ENCODE measurements at places on chromosomes 5 and 9.

- DNase-seq, result no peak
Observed at GRCh38 chr5:172837640-172838039, 3.6 kb downstream of the ERGIC1 start.

GRCh38 chr5:83085106-83085505 is 7.8 kb downstream of the XRCC4 start:
- no peak for DNase-seq

- no peak for DNase-seq
Observed at GRCh38 chr5:29822521-29822920, 1371.0 kb upstream of the CDH6 start.

DNA sequence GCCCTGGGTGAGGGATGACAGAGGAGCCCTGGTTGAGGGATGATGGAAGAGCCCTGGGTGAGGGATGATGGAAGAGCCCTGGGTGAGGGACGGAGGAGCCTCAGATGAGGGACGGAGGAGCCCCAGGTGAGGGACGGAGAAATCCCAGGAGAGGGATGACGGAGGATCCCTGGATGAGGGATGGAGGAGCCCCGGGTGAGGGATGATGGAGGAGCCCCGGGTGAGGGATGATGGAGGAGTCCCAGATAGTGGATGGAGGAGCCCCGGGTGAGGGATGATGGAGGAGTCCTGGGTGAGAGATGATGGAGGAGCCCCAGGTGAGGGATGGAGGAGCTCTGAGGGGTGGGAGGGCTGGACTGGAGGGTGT is 10.9 kb downstream of the PHF2 start:
- DNase-seq, result no peak

DNA sequence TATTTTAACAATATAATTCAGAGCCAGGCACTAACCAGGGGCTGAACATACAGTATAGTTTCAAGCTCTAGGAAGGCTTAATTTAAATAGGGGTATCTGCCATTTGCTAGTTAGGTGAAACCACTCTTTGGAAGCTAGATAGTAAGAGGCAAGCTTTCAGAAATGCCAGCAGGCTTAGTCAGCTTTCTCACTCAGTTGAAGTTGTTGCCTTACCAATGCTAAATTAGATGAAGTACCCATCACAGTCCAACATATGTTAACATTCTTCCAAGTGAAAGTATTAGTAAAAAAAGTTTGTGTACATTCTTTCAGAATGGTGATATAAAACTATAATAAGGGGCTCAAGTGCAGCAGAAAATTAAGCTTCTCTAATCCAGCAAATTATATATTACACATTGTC is 215.0 kb downstream of the CNTLN start:
- no peak for DNase-seq

- DNase-seq, result no peak
Observed at GRCh38 chr5:112372543-112372942, 46.5 kb downstream of the EPB41L4A start.

DNA sequence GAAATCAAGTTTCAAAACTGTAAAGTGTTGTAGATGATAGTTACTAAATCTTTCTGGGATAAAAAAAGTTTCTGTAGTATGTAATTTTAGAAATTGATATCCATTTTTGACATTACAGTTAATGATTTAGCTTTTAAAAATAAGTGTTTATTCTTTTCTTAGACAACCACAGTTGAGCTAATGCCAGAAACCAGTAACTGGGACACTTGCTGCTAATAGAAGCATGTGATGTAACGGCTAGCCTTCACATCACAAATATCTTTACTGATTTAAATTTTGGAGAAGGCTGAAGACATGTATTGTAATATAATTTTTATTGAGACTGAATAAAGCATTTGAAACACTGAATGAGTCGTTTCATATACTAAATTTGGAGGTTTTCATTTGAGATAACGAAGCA is 18.8 kb downstream of the CSNK1G3 start:
- DNase-seq, result no peak

DNA sequence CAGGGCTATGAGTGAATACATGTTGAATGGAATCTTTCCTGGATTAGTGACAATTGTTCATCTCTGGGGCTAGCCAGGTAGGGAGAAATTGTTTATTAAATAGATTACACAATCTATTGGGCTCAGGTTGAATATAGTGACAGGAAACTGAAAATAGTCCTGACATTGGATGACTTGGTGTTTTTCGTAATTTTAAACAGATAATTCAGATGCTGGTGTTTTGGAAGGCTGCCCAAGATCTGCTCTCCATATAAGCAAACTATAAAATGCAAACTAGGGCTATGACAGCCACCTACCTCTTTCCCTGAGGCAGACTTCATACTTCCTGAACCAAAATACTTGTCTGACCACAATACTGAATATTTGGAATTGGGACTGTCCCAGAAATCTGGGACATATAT is 99.1 kb downstream of the ENC1 start:
- no peak for DNase-seq

- DNase-seq, result no peak
Observed at GRCh38 chr9:69555802-69556201, 116.4 kb downstream of the APBA1 start.

DNA sequence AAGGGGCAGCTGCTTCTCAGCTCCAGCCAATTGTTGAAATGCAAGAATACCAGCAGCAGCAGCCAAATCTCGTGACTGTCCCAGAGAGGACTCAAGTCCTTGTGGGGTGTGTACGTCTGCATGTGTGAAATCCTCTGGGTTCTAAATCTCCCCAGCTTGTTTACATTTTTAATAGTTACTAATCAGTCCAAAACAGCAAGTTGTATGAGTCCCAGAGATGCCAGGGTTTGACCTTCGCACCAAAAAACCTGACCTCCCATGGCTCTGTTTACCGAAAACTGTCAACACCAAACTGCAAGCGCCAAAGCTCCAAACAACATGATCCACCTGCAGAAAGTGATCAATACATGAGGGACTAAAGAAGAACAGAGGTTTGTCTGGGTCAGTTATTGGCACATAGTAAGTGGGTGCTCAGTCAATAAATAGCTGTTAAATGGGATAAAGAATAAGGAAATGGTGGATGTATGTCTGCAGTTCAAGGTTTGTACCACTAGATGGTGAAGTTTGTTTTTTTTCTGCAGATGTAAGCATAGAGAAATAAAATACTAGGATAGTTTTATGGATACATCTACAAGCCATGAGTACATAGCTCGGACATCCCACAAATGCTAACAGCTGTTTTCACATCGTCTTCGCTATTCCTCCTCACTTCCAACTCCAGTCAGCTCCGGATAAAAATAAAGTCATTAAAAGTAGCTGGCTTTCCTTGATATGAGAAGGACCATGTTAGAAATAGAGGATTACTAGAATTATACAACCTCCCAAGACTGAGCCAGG is 85.3 kb upstream of the ADRB2 start:
- peak; percentile 28 for DNase-seq

DNA sequence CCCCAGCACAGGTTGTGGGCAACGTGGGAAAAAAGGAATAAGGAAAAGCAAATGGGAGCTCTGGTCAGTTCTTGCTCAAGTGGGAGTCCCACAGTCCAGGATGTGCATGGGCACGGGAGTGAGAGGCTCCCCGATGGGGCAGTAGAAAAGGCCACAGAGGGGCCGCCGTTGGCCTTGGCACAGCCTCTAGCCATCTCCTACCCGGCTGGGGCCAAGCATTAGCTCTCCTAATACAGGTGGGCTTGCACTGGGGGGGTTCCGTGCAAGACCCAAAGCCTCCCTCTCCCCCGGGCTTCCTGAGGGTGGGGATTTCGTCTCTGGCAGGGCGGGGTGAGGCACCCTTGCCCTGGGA is 212.2 kb upstream of the MVB12B start:
- no peak for DNase-seq

GRCh38 chr9:138061631-138062030 is 184.0 kb downstream of the CACNA1B start:
- no peak for DNase-seq

Data from NCI-H1694 treated with DMSO at 0.1 percent for 48 hours (cell line).